ENCODE measurements at places on chromosomes 4 and X.

DNA sequence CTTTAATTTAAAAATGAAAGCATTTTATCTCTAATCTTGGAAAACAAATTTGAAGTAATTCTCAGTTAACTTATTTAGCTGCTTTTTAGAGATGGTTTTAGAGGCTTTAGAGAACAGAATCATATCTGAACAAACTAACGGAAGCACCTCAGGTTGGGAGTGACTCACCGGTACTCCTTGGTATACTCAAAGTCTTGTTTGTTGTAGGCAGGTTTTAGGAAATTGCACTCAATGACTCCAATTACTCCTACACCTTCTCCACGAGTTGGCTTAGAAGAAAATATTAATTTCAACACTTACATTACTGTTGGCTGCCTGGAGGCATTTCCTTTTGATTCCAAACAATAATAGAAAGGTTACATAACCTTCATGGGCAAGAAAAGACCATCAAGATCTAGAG lies 23.6 kb downstream of the MORC4 start:
- DNase-seq = no peak

DNA sequence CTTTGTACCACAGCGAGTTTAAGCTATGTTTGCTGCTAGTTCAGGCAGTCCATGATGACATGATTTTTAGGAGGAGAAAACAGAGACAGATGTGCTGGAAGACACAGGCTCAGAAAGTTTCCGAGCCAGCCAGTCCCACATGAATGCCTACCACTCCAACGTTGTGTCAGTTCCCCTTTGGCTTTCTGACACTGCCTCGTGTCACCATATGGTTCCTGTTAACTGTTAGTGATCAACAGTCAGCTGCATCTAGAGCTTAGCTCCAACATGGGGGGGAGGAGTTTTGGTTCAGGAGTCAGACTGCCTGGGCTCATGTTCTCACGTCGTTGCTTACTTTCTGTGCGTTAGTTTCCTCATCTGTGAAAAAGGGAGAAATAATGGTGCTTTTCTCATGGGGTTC lies 343.7 kb downstream of the MID1IP1 start:
- no peak for DNase-seq

- DNase-seq = no peak
Observed at GRCh38 chrX:154020536-154021115, 924 bp upstream of the IRAK1 start.

DNA sequence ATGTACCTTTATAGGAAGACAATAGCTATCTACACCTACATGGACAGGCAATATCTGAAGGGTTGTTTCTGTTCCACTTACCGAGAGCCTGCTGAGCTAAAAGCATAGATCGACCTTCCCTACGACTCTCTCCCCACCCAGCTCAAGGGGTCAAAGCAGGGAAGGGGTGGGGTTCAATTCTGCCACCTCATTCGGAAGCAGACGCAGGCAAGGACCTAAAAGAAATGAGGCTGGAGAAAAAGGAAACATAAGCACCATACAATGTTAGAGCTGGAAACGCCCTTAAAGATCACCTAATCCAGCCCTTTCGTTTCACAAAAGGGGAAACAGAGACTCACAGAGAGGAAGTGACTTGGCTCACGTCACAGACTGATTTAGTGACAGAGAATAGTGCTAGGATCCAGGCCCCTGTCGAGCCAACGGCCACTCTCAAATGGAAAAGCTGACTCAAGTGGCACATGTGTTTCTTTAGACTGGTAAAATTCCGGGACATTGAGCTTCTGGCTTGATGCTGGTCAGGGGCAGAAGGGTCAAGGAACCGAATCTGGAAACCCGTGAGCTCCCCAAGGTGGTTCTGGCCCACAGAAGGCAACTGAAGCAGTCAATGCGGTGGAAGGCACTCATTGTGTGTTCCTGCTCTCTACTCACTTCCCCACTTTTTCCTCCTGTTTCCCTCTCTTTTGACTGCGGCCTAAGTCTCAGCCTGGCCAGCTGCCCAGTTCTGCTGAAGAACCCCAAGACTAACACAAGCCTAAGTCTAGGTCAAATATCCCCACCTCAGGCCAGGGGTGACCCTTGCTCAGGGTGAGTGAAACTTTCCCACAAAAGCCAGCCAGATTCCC lies 7.5 kb downstream of the SEPTIN6 start:
- peak; percentile 34 for DNase-seq

- DNase-seq = no peak
Observed at GRCh38 chrX:106725931-106726330, 570 bp upstream of the RNF128 start.

DNA sequence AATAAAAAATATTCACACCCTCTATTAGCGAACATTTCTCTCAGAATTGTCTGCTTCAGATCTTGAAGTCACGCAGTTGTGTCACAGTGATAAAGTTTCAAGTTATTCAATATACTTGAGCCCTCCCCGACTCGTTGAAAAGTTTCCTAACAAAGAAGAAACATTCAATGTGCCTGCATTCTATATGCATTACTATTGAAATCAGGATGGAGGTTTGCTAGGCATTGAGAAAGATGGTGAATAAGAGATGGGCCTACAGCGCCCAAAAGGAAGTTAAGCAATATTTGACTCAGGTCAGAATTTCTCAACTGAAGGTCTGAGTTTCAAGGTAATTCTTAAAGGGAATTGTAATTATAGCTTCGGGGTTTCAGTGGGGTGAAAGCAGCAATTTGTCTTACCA lies 6.1 kb downstream of the TCEANC start:
- no peak for DNase-seq

GRCh38 chr4:55080174-55080865 lies 45.1 kb downstream of the KDR start:
- DNase-seq = no peak

GRCh38 chr4:8323947-8324555 lies 54.5 kb downstream of the HTRA3 start:
- no peak for DNase-seq

GRCh38 chr4:122764821-122765215 lies 32.3 kb downstream of the BBS12 start:
- DNase-seq = no peak

- no peak for DNase-seq
Observed at GRCh38 chr4:47498899-47499298, 13.8 kb downstream of the ATP10D start.

- no peak for DNase-seq
Observed at GRCh38 chrX:25755194-25755593, 382.9 kb upstream of the MAGEB18 start.

DNA sequence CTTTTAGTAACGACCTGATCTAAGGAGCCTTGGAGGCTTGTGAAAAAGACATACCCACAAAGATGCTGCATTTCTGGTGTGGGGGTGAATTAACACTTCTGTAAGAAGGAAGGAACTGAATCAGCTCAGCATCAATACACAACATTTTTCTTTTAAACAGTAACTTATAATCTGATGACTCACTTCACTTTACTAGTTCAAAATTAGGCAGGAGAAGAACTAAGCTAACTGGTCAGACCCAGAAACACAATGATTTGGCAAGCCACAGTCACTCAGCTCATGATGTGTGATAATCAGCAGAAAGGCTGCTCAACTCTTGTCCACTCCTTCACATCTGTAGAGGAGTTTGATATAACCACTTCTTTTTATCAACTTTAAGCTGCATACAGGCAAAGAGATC lies 4.6 kb downstream of the MMAA start:
- no peak for DNase-seq

DNA sequence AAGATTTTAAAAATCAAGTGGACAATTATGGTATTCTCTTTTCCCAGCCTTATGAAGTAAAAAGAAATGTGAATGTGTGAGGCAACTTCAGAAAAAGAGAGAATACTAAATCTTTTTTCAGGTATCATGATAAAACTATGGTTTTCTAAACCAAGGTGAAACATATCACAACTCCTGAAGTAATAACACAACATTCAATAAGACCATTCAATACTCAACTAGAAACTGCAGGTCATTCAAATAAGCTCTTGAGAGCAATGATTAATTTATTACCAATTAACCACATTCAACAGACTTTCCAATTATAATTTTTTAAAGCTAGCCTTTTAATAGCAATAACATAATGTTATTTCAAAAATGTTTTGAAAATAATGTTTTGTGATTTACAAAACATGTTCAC lies 35.8 kb downstream of the SLC10A7 start:
- no peak for DNase-seq

- DNase-seq = no peak
Observed at GRCh38 chr4:157115613-157116335, 39.8 kb downstream of the GLRB start.

Measured in activated T-cell treated with anti-CD3 and anti-CD28 coated beads for 4 hours (primary cell).